ENCODE measurements at places on chromosomes 13 and 19.

DNA sequence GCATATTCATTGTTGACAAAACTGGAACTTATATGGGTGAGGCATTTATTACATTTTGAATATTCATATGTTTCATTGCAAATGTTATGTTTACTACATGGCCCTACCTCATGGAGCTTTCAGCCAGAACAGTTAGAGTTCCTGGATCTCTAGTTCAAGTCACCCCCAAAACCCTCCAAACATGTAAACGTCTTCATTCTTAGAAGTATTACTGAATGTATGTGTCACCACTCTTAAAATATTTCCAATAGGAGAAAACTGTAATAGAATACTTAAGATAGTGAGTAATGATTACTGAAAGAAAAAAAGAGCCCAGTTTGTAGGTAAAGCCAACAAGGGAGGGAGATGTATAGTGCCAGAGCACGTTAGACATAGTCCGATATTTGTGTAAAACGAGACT is 23.5 kb downstream of the URI1 start:
- no peak for DNase-seq
- no peaks in the 10 kb centered on the region for H3K36me3 ChIP-seq
- no peaks in the 10 kb centered on the region for H3K27me3 ChIP-seq
- peaks cover 22% of the 10 kb centered on the region for H3K4me1 ChIP-seq
- H3K27ac ChIP-seq = no peak overlapping the region

DNA sequence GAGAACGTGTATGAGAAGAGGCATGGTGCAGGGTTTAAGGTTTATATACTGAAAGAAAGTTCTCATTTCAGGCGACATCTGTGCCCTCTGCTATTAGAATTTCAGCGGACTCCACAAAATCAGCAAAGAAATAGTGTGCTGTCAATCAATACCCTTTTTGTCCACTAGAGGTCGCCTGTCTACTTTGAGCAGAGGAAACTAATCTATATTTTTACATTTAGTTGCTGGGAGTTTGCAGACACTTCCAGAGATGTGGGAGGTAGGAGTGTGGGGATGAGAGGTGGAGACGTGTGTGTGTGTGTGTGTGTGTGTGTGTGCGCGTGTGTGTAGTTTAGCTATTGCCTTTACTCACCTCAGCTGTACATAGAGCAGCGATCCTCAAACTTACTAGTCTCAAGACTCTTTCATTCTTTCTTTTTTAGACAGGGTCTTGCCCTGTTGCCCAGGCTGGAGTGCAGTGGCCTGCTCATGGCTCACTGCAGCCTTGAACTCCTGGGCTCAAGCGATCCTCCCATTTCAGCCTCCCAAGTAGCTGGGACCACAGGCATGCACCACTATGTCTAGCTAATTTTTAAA is 9.7 kb downstream of the INAFM1 start:
- no peak overlapping the region for H3K27ac ChIP-seq
- peaks cover 4% of the 10 kb centered on the region for H3K4me1 ChIP-seq

GRCh38 chr19:53389571-53389970 is 5.4 kb upstream of the ZNF765 start:
- H3K27me3 ChIP-seq = no peaks in the 10 kb centered on the region
- no peak for DNase-seq
- H3K27ac ChIP-seq = no peak overlapping the region
- H3K4me1 ChIP-seq = peaks cover 4% of the 10 kb centered on the region
- no peak overlapping the region for H3K4me3 ChIP-seq

DNA sequence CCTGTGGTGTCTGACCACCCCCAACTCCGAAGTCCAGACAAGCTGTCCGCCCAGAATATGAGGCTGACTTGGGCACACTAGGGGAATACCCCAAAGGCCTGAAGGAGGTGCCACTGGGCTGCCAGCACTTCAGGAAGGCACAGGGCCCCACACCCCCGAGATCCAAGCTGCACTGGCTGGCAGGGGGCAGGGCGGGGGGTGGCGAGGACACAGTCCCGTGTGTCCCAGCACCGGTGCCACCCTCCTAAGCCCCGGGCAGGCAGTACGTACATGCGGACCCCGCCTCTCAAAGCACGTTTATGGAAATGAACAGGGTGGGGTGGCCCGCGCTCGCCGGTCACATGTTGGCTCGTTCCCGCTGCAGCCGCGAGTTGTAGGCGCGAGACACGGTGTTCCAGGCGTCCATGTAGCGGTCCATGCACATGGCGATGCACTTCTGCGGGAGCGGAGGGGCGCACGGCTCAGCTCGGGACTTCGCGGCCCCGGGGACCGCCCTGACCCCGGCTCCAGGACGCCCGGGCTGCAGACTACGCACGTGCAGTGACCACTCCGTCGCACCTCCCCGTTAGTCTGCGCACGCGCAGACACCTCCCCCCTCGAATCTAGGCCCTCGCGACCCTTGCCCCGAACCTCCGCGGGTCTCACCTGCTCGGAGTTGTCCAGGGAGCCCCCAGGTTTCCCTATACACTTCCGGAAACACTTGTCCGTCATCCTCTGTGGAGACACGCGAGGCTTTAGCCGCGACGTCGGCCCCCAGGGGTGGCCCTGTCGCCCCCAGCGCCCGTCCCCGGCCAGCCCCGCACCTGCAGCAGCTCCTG is 566 bp downstream of the TIMM13 start:
- H3K4me3 ChIP-seq = peak overlapping the region; percentile 86
- peaks cover 31% of the 10 kb centered on the region for H3K4me1 ChIP-seq
- H3K27ac ChIP-seq = peak overlapping the region; percentile 91
- peaks cover 25% of the 10 kb centered on the region for H3K36me3 ChIP-seq

- H3K27me3 ChIP-seq = no peaks in the 10 kb centered on the region
- H3K4me3 ChIP-seq = no peak overlapping the region
- peaks cover 35% of the 10 kb centered on the region for H3K36me3 ChIP-seq
- DNase-seq = no peak
- peaks cover 56% of the 10 kb centered on the region for H3K4me1 ChIP-seq
Observed at GRCh38 chr19:18915639-18916038, 3.5 kb downstream of the COPE start.

- H3K36me3 ChIP-seq = peaks cover 13% of the 10 kb centered on the region
Observed at GRCh38 chr13:32504263-32504662, 34.3 kb downstream of the N4BP2L2 start.

DNA sequence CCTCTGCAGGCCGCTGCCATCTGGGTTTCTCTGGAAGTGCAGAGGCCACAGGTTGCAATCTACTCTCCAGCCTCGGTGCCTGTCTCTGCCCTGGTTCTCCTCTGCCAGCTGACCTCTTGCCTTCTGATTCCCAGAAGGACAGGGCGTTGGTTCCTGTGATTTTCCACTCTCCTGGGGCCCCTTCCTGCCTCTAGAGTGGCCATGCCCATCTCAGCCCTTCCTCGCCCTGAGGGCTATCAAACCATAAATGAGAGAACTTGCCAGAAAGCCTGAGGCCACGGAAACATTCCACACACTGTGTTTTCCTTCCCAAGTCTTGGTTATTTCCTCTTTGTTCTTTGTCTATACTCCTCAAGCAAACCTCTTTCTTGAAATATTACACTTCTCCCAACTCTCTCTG is 146.2 kb downstream of the SHISA2 start:
- H3K4me3 ChIP-seq = no peak overlapping the region
- peaks cover 48% of the 10 kb centered on the region for H3K4me1 ChIP-seq
- no peaks in the 10 kb centered on the region for H3K36me3 ChIP-seq
- H3K27ac ChIP-seq = peak overlapping the region; percentile 72
- no peaks in the 10 kb centered on the region for H3K27me3 ChIP-seq
- no peak for DNase-seq

DNA sequence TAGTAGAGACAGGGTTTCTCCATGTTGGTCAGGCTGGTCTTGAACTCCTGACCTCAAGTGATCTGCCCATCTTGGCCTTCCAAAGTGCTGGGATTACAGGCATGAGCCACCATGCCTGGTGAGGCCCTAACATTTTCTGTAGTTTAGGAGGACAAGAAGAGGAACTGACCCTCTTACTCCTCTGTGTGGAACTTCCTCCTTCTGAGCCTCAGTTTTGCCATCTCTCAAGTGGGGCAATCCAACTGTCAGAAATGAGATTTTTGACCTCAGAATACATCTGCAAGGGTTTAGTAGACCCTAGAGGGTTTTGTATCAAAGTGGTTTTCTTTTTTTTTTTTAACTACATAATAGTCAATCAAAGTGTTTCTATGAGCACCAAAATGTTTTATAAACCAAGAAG is 2.4 kb downstream of the DKKL1 start:
- no peak overlapping the region for H3K4me3 ChIP-seq
- H3K36me3 ChIP-seq = no peaks in the 10 kb centered on the region
- peaks cover 35% of the 10 kb centered on the region for H3K4me1 ChIP-seq
- peaks cover 48% of the 10 kb centered on the region for H3K27me3 ChIP-seq

DNA sequence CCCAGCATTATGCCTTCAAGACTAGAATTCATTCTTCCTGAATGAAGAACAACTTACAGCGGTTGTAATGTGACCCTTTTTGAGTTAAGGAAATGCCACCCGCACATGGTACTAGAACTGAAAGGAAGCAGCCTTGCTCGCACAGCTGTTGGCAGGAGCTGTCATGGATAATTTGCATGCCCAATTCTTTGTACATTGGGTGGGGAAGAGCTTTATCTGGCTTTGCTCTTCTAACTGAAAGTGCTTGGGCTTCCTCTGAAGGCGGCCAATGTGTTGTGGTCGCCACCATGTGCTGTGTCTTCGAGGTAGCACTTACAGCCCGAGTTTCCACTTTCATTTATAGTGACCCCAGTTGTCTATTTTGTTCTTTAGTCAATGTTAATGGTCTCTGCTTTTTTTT is 3.4 kb downstream of the CCNE1 start:
- no peak for DNase-seq
- H3K36me3 ChIP-seq = no peaks in the 10 kb centered on the region
- no peaks in the 10 kb centered on the region for H3K27me3 ChIP-seq
- no peak overlapping the region for H3K27ac ChIP-seq
- H3K4me1 ChIP-seq = peaks cover 14% of the 10 kb centered on the region
- H3K4me3 ChIP-seq = no peak overlapping the region

DNA sequence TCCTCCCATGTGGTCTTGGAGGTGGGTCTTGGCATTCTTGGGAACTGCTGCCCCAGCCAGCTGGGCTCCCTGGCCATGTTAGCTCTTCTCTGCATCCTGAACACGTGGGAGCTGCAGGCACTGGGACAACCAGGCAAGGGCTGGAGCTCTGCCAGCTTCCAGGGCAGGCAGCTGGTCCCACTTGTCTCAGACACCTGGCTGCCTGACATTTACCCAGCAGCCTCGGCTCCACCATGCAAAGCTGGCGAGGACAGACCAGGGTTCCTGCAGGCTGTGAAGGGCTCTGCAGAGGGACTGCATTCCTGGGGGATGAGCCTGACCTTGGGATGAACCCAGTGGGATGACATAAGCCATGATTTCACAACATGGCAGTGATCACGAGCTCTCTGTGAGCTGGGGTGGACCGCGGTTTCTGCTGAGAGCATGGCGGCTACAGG is 99.0 kb upstream of the TSHZ3 start:
- DNase-seq = no peak
- H3K36me3 ChIP-seq = no peaks in the 10 kb centered on the region
- no peak overlapping the region for H3K27ac ChIP-seq
- H3K4me1 ChIP-seq = no peaks in the 10 kb centered on the region
- H3K4me3 ChIP-seq = no peak overlapping the region

- no peak for DNase-seq
- no peak overlapping the region for H3K4me3 ChIP-seq
- no peaks in the 10 kb centered on the region for H3K4me1 ChIP-seq
- no peak overlapping the region for H3K27ac ChIP-seq
- no peaks in the 10 kb centered on the region for H3K27me3 ChIP-seq
Observed at GRCh38 chr13:43760257-43760656, 26.5 kb downstream of the ENOX1 start.

DNA sequence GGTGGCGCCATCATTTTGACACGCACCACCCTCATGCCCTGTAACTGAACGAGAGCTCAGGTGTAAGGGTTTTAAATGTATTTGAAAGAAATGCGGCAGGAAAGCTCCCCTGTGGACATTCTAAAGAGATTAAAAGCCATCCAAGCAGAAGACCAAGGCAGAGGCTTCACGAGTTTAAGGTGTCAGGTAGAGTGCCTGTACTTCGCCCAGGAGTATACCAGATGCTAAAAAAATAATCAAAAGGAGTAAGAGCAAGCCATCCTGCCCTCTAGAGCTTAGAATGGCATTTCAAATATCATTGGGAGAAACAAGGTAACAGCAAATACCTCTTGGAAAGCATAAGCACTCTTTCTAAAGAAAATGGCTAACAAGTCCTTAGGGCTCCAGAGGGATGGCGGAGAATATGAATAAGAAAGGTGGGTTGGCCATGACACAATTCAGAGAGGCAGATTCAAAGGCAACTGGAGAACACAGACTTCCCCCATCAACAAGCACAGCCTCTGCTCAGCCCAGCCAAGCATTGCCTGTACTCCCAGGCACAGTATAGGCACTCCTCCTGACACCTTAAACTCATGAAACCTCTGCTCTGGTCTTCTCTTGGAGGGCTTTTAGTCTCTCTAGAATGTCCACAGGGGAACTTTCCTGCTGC is 447.6 kb downstream of the SUCLA2 start:
- no peaks in the 10 kb centered on the region for H3K36me3 ChIP-seq
- no peaks in the 10 kb centered on the region for H3K4me1 ChIP-seq
- no peak overlapping the region for H3K4me3 ChIP-seq
- DNase-seq = no peak

DNA sequence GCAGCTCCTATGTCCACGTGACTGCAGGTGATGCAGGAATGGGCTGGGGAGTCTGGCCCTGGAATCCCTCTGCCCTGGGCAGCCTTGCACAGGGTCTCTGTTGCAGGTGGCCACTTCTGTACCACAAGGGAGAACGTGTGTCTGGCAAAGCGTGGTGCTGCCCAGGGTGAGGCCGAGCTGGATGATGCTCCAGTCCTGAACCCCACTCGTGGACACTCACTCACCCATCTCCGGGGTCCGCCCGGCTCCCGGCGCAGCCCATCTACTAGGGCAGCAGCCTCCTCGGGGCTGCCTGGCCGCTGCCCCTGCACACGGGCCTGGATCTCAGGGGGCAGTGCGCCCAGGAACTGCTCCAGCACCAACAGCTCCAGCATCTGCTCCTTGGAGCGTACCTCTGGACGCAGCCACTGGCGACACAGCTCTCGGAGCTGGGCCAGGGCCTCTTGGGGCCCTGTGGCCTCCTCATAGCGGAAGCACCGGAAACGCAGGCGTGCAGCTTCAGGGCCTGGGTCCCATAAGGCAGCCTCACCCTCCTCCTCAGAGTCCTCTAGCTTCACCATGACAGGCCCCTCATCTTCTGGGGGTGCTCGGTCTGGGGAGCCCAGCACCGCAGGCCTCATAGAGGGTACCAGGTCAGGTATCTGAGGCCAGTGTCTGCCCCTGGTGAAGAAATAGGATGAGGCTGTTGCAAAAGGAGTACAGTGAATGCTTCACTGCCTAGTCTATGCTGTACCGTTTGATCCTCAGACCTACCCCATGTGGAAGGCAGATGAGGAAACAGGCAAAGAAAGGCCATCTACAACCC is 2.2 kb downstream of the MZF1 start:
- no peaks in the 10 kb centered on the region for H3K27me3 ChIP-seq
- H3K27ac ChIP-seq = no peak overlapping the region
- H3K36me3 ChIP-seq = peaks cover 24% of the 10 kb centered on the region
- DNase-seq = no peak
- no peak overlapping the region for H3K4me3 ChIP-seq

Data from CD4-positive, alpha-beta T cell (primary cell).